ENCODE measurements at places on chromosomes 3 and 15.

DNA sequence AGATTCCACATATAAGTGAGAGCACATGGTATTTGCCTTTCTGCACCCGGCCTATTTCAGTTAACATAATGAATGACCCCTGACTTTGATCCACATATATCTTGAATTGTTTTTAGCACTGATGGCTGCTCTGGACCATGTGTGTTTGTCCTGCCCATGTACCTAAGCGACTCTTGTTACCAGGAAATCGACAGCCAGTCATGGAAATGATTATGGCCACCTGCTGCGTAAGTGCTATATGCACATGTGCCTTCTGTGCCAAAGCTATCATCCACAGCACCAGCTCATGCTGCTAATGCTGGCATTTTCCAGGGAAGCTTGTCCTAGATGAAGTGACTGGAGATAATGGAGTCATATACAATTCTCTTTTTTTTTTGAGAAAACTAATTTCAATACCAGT lies 103.7 kb downstream of the PEX5L start:
- DNase-seq, result no peak

GRCh38 chr15:101023501-101024072 lies 104.4 kb downstream of the LRRK1 start:
- no peak for DNase-seq

DNA sequence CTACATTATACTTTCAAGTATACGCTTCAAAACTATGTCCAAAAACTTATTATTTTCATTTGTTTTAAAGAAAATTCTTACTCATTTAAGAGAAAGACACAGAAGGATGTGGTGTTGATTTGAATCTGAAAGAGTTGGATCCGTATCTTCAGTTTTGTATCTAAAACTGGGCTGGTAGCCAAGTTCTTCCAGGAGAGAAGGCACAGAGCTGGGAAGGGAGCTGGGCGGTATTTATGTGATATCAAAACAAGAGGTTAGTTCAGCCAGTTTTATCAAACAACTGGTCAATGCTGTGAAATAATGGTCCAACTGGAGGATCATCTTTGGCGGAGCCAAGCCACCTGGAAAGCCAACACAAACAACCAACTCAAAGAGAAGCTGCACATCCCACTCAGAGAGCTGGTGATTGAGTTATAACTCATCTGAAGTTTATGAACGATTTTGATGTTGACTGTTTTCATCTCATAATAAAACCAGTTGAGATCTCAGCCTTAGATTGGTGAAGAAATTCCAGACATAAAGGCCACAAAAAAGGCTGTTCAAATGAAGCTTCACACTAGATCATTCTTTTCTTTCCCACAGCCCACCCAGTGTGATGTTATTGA lies 489.6 kb upstream of the RASGRP1 start:
- DNase-seq, result no peak

GRCh38 chr3:186167646-186168395 lies 58.9 kb upstream of the ETV5 start:
- no peak for DNase-seq

- DNase-seq, result no peak
Measured at GRCh38 chr3:39501968-39502837, 34.7 kb downstream of the MOBP start.

- DNase-seq, result no peak
Measured at GRCh38 chr15:91534235-91534634, 319.3 kb upstream of the SLCO3A1 start.

GRCh38 chr3:120926146-120926545 lies 18.1 kb downstream of the STXBP5L start:
- no peak for DNase-seq

GRCh38 chr3:124082343-124082742 lies 90.4 kb upstream of the ROPN1 start:
- DNase-seq, result no peak

DNA sequence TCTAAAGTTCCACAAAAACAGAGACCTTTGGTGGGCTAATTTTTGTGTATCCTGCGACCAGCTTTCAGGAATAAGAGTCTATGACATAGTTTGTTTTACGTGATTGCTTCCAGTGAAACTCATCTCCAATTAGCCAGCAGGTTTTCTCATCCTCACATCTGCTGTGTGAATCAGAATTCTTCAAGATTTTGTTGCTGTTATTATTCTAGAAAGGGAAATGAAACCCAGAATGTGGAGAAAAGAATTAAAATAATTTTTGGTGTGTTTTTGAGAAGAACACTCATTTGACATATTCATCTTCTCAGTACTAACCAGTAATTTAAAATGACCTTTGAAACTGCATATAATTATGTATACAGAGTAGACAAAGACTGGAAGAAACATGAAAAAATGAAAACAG lies 175.9 kb downstream of the USP13 start:
- DNase-seq, result no peak

DNA sequence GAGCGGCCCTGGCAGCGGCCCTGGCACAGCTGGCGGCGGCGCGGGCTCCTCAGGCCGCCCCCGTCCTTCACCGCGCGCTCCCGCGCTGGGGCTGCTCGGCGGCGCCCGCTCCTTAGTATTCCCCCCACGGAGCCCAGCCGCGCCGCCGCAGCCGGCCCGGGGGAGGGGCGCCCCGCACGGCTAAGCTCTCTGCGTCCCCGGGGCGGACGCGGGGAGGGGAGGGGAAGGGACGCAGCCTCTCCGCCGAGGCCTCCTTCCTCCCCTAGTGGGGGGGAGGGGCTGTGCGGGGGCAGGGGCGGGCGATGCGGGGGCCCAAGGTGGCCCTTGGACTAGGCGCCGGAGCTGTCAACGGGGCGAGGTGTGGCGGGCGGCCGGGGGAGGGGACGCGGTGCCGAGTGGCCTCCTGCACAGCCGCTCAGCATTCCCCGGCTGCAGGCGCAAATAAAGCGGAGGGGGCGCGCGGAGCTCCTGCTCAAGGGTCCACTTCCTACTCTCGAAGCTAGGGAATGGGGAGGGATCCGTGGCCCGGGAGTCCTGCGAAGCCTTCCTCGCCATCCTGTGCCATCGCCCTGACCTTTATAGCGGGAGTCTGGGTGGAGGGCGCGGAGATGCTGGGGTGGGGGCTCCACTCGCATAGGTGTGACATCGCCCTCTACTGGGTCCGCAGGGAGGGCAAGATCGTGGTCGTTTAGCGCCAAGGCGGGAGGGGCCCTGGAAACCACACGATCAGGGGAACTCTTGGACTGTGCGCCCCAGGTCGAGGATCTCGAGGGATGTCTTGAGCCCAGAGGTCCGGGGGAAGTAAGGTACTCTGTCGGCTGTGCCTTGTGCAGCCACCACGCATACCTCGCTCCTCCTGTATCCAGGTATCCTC lies 22.2 kb downstream of the EPHB3 start:
- no peak for DNase-seq

DNA sequence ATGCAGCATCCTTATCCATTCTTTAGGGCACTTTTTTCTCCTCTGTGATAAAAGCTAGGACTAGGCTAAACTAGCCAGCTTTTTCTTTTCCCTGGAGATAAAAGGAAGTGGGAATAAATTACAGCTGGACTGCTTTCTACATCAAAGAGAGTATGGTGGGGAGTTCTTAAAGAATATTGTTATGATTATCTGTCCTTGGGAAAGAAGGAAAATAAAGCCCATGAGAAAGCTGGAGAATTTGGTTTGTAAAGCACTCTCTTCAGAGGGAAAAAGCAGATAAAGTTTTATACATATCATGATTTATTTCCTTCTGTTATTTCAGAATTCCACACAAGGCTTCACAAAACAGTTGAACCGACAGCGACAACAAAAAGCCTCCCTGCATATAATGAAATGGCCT lies 923.0 kb downstream of the DIPK2A start:
- no peak for DNase-seq

DNA sequence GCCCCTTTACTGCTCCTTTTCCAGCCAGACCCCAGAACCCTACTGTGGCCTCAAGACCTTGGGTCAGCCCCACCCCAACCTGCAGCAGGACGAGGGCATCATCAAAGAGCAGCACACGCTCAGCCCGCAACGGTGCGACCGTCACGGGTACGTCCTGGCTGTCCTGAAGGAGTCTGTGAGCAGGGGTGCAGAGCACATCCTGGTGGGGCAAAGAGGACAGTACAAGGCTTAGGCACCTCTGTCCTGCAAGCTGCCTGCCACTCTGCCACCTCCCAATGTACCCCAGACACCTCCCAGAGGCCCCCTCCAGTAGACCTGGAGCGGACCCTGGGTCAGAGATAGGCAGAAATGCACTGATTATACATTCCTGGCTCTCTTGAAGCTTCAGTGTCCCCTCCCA lies 8.0 kb downstream of the ALS2CL start:
- no peak for DNase-seq

DNA sequence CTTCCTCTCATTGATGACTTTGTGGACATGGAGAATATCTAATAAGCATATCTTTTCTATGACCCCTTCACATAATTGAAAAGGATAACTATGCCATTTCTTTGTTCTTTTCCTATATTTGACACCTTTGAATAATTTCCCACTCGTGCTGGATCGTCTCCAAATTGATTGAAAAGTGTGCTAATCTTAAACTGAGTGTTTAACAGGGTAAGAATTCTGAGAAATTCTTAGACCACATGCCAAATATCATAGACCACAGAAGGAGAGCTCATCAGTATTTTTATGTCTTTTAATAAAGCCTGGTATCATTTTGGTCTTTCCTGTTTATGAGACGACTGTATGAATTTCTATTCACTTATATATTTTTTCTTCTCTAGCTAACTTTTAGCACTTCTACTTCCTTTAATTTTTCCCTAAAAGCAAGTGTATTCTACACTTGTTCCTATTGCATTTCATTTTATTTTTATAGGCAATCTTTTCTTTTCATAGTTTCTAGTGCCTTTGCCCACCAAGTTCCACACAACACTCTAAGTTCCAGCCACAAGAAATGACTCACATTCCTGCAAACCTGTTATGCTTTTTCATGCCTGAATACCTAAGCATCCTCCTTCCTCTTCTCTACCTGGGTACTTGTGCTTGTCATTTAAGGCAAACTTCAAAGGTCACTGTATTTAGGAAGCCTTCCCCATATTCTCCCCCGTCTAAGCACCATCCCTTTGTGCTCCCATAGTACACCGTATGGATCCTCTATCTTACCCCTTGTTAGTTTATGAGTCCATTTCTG lies 30.1 kb downstream of the KBTBD8 start:
- DNase-seq, result no peak

GRCh38 chr3:13642597-13642996 lies 93.7 kb downstream of the FBLN2 start:
- no peak for DNase-seq

DNA sequence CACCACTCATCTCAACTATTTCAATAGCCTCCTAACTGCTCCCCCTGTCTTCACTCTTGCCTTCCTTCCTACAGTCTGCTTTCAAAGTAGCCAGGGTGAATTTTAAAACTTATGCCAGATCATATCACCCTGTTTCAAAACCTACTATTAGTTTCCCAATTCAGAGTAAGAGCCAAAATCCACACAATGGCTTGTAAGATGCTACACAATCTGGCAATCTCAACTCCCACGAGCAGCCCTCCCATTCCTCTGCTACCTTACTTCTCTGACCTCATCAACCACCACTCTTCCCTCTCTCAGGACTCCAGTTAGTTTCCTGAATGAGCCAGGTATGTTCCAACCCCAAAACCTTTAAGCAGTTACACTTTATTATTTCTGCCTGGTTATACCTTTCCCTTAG lies 62.5 kb downstream of the VPS13C start:
- no peak for DNase-seq

GRCh38 chr3:85737846-85738245 lies 779.1 kb downstream of the CADM2 start:
- DNase-seq, result no peak

DNA sequence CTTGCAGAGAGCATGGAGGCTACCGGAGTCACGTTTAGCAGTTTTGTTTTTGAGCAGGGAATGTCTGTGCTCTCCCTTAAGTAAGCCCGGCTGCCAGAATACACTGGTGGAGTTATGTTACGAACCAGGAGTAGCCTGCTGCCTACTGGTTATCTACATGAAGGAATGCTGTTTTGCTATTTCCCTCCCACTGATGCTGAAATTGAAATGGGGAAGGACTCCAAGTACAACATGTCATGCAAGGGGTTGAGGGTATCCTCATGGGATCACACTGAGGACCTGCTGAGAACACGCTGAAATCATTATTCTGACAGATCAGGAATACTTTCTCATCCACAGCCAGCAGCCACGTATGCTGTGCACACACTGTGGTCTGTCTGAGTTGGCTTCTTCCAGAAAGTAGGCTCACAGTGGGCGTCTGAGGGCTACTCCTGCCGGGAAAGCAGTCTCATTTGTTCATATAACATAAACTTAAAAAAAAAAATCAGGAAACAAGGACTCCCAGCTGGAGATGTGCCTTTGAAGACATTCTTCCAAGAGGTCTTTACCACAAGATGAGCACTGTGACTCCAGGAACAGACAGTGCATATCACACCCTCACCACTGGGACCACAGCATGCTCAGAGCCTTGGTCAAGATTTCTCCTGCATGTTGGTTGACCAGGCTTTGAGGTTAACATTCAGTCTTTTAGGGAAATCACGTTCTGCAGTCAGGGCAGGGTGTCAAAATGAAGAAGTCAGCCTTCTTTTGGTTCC lies 300.4 kb upstream of the RASGRP1 start:
- no peak for DNase-seq

All from ascending aorta (tissue), 2 donors.